ENCODE measurements at places on chromosomes 4 and X.

- DNase-seq, result no peak
Observed at GRCh38 chr4:73608689-73609594, 11.3 kb downstream of the RASSF6 start.

GRCh38 chr4:83568062-83568461, 32.2 kb downstream of the GPAT3 start:
- DNase-seq, result no peak

DNA sequence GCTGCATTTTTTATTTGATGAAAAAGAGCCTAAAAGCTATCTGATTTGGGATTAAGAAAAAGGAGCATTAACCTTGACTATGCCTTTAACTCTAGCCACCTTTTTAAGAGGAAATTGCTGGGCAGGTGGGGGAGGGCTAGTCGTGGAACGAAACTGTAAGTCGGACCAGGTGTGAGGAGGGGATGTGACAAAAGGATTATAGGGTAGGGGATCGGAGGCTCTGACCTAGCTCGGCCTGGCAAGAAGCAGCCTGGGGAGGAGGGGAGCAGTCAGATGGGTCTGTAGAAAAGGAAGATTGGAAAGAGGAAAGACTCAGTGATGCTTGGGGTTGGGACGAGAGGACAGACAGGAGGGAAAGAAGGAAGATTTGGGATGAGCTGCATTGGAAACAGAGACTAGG, 21.1 kb upstream of the SPCS3 start:
- DNase-seq, result no peak

GRCh38 chrX:119541188-119541587, 24.0 kb downstream of the STEEP1 start:
- no peak for DNase-seq

- DNase-seq, result no peak
Observed at GRCh38 chr4:20298455-20298854, 46.8 kb downstream of the SLIT2 start.

DNA sequence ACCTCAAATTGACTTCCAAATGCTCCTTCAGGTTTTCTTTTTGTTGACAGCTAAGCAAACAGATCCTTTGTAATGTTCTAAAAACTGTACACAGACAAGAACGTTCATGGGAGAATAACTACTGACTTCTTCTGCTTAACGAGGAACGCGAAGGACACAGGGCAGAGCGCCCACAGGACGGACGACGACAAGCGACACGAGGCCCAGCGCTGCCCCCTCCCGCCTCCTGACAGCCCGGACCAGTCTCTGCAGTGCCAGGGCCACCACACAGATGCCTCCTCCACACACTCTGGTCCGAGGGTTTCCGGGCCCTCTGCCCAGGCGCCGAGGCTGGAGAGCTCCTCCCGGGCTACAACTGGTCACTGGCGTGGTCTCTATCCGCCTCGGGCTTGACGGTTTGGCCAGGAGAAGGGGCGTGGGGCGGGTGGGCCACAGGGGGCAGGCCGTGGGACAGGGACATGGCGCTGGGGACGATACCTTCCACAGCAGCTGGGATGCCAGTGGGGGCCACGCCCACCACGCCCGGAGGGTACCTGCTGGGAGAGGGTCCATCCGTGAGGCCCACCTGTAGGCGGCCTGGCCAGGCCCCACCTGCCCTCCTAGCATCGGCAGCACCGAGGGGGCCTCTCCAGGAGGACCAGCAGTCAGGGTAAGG, 36.9 kb downstream of the CTBP1 start:
- DNase-seq, result peak; percentile 37

GRCh38 chr4:7621252-7622035, 186.7 kb upstream of the PSAPL1 start:
- no peak for DNase-seq

- DNase-seq, result no peak
Observed at GRCh38 chr4:189279188-189279587, 661.5 kb upstream of the FRG1 start.

GRCh38 chr4:27763830-27764525, 903.3 kb downstream of the STIM2 start:
- DNase-seq, result no peak

DNA sequence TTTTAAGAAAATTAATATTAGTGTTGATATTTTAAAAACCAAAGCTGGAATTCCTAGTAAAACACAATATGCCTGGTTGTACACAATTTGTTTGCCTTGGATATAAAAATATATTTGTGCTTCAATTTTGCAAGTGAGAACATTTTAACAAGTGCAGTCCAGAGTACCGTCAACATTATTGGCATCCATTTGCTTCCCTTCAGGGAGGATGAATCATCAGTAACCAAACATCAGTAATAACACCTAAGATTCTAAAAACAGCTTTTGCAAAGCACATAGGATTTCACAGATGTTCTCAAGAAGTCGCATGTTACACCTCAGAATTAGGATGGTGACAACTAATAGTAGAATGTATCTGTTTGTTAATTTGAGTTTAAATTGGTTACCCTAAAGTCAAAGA, 262.6 kb upstream of the BMP3 start:
- no peak for DNase-seq

DNA sequence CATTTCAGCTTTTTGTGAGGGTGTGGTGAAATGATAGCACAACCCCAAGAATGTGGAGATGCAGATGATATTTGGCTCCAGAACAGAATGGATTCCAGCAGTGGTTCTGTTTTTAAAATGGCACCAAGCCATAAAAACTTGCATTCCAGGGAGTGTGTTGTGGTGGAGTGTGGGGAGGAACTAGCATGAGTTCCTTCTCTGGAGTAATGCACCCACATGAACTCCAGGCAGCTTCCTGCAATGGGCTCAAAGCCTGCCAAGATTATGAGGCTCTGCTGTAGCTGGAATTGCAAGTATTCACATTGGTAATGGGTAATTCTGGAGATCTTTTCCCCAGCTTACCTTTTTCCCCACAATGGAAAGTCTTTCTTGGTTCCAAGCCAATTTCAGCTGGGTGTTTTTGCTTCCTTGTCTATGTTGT, 161.4 kb downstream of the RAB28 start:
- DNase-seq, result no peak

DNA sequence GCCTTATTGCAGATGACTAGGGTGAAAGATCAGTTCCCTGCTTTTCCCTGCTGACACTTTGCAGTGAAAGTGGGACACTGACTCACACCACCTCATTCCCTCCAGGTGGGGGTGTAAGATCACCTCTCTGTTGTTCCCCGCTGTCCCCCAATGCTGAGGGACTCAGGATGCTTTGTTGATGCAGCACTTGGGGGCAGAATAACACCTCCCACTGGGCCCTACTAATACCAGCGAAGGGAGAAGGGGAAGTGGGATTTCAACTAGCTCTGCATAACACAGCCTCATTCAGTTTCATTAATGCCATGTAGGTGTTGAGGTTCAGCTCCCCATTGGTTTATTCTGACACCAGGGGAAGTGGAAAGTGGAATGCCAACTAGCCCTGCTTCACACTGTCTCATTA, 43.6 kb upstream of the IL1RAPL2 start:
- no peak for DNase-seq

DNA sequence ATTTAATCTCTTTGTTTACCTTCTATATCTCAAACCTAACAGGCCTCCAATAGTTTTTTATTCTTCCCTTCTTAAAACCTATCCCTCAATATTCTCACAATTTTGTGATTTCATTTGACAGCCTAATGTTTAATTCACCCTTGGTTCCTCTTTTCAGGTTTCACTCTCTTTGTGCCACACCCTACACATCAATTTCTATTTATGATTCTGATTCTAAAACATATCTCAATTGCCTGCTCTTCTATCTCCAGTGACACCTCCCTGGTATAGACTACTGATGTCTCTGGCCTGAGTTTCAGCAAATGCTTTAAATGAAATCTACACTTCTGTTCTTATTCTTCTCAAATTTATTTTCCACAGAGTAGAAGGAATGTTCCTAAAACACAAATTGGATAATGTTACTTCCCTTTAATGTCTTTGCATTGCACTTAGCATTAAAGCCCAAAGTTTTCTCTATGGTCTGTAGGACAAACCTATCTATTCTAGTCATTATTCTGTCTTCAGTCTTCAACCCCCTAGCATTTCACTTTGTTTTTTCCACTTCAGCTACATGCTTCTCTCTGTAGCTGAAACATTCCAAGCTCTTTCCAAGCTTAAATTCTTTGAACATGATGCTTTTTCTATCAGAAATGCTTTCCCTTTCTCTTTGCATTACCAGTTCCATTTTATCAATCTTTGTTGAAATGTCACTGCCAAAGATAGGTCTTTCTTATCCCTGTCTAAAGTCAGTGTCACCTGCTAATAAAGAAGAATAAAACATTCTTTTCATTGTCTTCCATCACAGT, 622.0 kb downstream of the CENPC start:
- DNase-seq, result no peak

- DNase-seq, result no peak
Observed at GRCh38 chr4:13325744-13326143, 158.4 kb downstream of the RAB28 start.

DNA sequence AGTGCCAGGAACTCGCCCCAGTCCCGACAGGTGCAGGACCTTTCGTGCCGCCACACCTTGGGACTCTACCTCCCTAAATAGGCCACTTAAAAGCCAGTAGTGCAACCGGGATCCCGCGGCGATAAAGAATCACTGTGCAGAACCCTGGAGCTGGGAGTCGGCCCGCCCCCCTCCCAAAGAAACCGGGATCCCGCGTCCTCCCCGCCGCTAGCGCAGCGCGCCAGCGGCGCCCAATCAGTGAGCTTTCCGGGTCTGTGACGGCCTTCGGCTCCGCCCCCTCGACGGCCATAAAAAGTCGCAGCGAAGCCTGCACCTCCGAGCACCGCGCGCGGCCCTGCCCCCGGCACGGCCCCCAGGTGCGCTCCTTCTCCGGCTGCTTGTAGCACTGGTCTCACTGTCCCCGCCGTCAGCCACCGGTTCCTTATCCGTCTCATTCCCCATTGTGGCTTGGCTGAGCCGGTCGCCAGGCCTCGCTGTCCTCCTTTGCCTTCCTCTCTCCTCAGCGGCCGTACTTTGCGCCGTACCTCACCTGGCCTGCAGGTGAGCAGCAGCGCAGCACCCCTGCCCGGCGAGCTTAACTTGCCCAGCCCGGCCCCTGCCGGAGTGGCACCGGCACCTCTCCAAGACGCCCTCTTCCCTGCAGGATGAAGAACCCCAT, at the start of gene LRAT:
Gene LRAT, plus strand, starts transcription at position 318 of the 658 bp plus-strand sequence. Its CDS starts 327 bp downstream, at position 645.
- no peak for DNase-seq

- DNase-seq, result no peak
Observed at GRCh38 chr4:76125816-76126215, 22.4 kb downstream of the NUP54 start.

GRCh38 chrX:3370656-3371055, 24.2 kb upstream of the MXRA5 start:
- no peak for DNase-seq

DNA sequence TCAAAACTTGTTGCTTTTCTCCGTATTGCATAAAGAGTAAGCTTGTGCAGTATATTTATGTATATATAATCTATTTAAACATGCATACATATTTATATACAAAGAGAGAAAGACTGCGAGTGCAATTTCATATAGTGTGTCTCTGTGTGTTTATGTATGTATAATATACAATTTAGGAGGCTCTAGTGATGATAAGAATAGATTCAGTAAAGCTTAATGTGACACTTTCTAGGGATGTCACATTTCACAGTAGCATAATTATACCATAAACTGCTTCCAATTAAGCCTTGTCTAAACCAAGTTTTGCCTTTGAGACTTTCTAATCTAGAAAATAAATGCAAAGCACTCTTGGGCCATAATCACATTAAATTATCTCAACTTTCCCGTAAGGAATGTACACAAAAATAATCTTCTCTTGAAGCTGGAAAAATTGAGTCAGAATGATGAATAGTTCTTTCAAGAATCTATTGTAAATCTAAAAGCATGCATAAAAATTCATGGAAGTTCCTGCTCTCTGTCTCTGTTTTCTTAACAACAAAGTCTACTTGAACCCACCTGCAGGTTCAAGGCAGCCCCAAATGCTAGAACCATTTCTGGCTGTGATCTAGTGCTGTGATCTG, 114.1 kb upstream of the NPY2R start:
- DNase-seq, result no peak

DNA sequence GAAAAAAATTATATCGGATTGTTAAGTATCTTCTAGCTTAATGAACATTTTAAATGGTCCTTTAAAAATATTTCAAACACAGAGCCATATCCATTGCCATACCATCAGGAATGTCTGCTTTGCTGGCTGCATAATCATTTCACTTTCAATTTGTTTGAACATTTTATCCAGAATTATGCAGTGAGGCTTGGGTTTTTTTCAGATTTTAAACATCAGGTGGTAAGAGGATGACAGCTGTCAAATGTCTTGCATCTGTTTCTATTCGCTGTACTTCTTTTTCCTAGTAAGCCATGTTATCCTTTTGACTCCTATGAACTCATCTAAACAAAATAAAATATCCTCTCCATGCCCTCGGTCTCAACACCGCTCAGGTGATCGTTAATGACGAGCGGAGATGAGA, 802 bp downstream of the RFC1 start:
- DNase-seq, result no peak

GRCh38 chr4:17719106-17719505, 62.3 kb downstream of the FAM184B start:
- DNase-seq, result no peak

GRCh38 chr4:38873290-38873944, 5.8 kb downstream of the FAM114A1 start:
- DNase-seq, result no peak

DNA sequence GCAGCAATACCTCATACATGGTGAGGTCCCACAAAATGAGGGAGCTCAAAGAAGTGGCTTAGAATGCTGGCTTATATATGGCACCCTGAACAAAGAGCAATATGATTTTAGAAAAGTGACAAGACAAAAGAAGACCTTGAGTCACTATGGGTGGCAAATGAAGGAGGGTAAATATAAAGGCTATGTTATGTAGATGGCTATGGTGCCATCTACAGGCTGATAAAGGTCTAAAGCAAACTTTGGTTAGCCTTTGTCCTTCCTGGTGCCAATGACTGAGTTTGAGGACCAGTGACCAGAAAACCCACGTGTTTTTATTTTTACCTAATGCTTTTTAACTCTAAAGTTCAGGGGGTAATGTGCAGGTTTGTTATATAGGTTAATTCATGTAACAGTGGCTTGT, 151.8 kb downstream of the CCNG2 start:
- DNase-seq, result no peak

GRCh38 chrX:10636337-10636736, 16.0 kb upstream of the MID1 start:
- no peak for DNase-seq

DNA sequence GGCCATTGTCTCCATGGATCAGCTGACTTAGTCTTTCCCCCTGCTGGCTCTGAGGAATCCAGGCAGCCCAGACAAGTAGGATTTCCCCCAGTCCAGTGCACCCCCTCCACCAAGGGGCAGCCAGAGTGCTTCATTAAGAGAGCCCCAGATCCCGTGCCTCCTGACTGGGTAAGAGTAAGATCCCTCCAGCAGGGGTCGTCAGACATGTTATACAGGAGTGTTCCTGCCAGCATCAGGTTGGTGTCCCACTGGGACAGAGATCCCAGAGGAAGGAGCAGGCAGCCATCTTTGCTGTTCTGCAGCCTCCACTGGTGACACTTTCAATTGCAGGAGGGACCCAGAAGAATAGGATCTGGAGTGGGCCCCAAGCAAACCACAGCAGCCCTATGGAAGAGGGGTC, 29.0 kb upstream of the INPP4B start:
- DNase-seq, result no peak

DNA sequence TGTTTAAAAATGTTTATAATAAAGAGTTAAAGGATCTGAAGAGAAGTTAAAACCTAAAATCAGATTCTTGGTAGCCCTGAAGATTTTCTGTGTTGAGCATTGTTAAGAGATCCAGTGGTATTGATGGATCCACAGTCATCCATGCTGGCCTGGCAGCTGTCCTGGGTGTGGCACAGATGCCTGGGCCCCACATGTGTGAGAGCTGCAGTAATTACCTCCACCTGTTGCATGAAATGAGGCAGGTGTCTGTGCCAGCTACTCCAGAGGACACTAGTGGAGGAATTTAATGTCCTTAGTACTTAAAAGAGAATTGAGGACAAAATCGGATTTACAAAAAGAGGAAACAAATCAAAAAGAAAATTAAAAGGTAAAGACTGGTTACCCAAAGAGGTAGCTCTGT, 44.0 kb downstream of the MGST2 start:
- DNase-seq, result no peak

Measured in cerebellar nuclear complex (tissue), 1 donor.